ENCODE measurements at places on chromosomes 5 and 9.

DNA sequence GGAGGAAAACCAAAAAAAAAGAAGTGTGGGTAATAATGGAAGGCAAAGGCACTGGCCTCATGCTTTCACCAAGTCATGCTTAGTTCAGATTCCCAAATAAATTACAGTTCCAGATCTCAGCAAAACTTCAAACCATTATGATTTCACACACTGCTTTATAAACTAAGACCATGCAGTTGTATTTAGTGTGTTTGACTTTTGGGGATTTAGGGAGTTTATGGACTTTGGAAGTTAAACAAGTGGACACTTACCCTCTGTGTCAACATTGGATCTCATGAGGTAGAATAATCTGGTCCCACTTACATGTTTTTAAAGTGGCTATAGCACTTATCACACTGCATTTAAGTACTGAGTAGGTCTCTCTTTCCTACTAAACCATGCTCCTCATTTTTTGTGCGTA lies 3.7 kb downstream of the DNAJC25 start:
- DNase-seq: no peak

GRCh38 chr9:130549093-130549735 lies 30.2 kb upstream of the FUBP3 start:
- DNase-seq: no peak

DNA sequence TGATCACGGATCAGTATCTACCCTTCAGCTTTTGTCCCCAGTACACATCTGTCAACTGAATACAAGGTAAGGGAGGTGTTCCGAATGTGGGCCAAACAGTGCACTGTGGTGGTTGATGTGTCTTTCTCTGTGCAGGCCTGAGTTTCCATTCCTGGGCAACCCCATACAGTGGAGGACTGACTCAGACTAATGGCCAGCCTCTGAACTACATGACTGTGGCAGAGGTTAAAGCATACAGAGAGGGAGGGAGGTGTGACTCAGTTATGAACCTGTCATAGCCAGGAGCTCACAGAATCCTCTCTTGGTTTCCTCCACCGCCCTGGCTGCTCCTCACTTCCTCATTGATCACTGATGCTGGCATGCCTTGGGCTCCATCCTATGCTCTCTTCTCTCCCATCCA lies 136.4 kb upstream of the TAS2R1 start:
- DNase-seq: no peak

- DNase-seq: no peak
These were observed 71.0 kb downstream of the FER start for GRCh38 chr5:108818613-108819272.

DNA sequence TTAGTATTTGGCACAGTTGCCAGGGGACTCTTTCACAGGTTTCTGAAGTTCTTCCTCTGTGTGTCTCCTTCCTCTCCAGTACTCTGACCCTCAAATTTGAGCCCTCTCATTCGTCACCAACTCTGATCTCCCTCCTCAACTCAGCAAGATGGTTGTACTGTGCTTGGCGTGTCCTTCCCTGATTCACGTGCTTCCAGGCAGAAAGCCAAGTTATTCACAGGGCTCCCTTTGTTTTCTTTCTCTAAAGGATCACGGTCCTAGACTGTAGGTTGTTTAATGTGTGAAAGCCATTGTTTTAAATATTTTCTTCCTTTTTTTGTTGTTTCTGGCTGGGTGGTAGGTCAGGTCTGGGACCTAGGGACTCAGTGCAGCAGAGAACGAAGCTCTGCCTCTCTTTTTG lies 142.9 kb downstream of the DMAC1 start:
- DNase-seq: no peak

GRCh38 chr5:167478188-167478587 lies 813.3 kb upstream of the WWC1 start:
- DNase-seq: no peak

- DNase-seq: no peak
These were observed 720.2 kb upstream of the TYRP1 start for GRCh38 chr9:11973011-11973410.

DNA sequence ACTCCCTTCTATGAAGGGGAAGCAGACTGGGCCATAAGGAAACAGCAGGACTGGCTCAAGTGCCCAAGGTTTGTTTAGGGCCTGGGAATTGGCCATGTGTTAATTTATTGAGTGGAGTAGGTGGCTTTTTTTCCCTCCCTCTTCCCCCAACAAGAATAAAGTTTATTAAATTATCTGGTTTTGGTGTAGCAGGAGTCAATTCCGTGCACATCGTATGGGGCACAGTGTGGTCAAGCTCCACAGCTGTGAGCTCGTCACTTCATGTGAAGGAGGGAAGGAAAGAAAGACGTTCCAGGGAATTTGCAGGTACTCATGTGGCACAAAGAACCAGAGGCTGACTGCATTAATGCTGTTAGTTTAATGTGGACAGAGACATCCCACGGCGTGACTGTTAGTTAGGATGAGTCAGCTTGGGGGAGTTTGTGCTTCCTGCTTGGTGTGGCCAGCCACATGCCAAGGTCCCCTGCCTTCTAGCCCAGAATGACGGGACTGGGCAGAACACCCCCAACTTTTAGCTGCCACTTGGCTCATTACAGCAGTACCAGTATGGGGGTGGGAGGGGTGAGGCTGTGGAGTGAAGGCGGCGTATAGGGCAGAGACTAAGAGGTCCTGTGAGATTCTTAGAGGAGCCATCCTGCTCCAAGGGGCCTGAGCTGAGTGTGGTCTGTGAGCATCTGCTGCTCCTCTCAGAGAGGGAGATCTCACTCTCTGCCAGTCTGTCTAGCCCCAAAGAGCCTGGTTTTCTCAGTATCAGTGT lies 33.2 kb downstream of the CSF1R start:
- DNase-seq: no peak

DNA sequence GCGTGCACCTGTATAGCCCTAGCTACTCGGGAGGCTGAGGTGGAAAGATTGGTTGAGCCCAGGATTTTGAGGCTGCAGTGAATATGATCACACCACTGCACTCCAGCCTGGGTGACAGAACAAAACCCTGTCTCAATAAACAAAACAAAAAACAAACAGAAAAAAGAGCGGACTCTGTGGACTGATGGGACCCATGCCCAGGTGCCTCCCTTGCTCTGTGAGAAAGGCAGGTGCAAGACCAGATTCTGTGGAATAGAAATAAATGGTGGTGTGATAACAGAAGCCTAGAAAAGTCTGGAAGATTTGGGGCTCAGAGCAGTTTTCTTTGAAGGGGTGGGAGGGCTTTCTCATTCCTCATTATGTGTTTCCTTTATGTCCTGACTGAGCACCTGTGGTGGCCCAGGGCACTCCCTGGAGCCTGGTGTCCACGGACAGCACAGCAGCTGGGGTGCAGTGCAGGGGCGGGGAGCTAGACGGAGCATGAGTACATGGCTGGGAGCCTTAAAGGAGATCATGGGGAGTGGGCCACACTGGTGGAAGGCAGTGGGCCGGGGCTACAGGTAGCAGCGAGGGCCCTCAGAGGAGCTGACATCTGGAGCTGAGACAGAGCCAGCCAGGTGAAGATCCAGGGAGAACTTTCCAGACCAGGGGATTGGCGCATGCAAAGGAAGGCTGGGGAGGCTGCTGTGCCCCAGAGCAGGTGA lies 15.4 kb upstream of the CEL start:
- no peak for DNase-seq

- no peak for DNase-seq
These were observed 104.6 kb upstream of the SARDH start for GRCh38 chr9:133842721-133843227.

GRCh38 chr9:33628865-33629410 lies 104.9 kb downstream of the ANKRD18B start:
- DNase-seq: no peak

DNA sequence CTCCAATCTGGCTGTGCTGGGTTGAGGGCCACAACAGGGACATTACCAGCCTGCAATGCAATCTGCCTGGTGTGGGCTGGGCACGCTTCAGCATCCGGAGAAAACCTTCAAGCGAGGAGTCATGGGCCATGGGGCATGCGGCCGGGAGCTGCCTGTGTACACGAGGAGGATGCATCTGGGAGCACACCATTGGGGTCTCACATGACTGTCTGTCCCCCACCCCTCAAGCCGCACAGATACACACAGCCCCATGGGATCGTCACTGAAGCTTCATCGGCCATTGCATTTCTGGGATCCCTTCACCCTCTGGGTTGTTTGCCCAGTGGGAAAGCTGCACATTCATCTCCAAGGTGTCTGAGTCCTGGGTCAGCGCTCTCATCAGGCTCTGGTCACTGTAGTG lies 9.9 kb downstream of the LCN1 start:
- no peak for DNase-seq

GRCh38 chr9:38026840-38027527 lies 42.0 kb downstream of the SHB start:
- DNase-seq: no peak

- no peak for DNase-seq
These were observed 9.2 kb upstream of the MXD3 start for GRCh38 chr5:177320879-177321278.

DNA sequence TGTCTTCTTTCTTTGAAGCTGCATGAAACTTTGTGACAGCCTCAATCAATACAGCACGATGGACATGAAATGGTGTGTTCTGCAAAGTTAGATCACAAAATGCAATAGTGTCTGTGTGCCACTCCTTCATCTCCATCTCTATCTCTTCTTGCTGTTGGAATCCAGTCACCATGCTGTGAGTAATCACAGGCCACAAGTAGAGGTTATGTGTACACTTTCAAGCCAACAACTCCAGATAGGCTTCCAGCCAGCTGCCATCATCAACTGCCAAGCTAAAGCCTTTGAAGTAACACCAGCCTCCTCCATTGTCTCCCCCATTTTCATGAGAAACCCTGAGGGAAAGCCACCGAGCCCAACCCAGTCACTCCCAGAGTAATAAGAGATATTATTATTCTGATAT lies 360.6 kb downstream of the PTPRD start:
- no peak for DNase-seq

DNA sequence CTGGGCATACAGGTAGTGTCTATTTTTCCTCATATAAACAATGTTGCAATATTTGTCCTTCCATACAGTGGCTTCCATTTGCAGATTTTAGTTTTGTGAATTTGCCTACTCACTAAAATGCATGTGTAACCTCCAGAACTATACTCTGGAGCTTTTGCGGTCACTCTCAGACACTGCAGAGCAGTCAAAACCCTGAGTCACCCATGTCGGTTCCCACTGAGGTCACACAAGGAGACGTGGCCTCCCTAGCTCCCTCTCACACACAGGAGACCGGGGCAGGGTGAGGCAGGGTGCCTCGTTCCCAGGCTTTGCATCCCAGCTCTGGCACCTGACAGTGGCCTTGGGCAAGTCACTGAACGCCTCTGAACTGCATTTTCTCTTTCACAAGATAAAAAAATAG lies 55.5 kb upstream of the ZNF354A start:
- no peak for DNase-seq

- DNase-seq: no peak
These were observed 111.8 kb downstream of the GCNT1 start for GRCh38 chr9:76570826-76571225.

DNA sequence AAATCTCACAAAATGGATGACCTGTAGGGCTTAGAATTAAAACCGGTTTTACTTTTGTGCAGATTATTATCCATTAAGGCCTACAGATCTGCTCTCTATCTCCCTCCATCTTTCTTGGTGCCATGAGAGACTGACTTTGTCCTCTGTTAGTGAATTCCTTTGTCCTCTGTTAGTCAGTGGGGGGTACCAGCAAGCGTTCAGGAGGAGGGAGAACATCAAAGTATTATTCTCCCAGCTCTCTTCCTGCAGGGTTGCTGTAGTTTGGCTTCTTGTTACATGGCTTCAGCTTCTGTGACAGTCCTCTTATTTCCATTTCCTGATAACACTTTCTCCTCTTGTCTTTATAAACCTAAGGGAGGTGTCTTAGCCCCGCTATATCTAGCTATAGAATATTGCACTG lies 850.5 kb upstream of the SEMA6A start:
- no peak for DNase-seq

DNA sequence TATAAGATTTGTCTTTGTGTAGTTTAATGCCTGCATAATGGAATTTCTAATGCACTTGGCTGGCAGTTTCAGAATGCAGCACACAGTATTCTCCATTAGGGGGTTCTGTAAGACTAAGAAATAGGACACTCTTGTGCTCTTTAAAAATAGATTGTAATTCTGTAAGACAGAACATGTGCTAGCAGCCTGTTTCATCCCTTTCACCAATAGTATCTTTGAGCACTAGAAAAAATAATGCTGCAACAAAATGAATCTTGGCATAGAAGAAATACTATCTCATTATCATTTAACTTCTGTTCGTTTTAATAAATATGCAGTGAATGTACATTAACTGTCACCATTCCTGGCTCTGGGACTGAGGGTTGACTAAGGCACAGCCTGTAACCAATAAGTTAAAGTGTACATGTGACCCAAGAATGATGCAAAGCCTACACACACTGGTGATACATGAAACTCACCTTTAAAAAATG lies 23.8 kb upstream of the ZNF622 start:
- peak; percentile 29 for DNase-seq

- DNase-seq: no peak
These were observed 78.3 kb upstream of the TNFSF8 start for GRCh38 chr9:115008536-115009270.

DNA sequence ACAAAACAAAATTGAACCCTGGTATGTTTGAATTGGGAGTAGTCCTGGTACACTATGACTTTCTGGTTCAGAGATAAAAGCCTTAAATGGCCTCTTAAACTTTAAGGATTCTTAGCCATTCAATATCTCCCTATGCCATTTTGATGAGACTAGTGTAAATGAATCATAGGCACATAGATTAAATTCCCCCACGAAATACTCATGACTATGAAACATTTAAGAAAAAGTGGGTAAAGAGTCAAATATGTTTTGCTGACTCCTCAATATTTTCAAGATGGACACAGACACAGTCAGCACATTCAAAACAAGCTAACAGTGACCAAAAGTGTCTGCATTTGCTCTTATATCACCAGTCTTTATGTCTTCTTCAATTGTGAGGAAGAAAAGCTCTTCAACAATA lies 278.3 kb downstream of the PDE4D start:
- no peak for DNase-seq

GRCh38 chr5:53130266-53130665 lies 20.7 kb upstream of the MOCS2 start:
- no peak for DNase-seq

DNA sequence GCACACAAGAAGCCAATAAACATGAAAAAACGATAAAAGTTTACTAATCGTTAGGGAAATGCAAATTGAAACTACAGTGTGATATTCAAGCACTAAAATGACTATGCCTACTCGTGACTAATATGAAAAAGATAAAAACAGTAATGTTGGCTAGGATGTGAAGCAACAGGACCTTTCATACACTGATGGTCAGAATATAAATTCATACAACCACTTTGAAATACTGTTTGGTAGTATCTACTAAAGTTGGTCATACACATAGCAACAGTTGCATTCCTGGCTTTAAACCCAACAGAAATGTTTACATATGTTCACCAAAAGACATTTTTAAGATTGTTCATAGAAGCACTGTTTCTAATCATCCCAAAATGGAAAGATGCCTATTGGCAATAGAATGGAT lies 24.3 kb downstream of the FBXO38 start:
- DNase-seq: no peak

GRCh38 chr9:69382135-69382534 lies 57.1 kb downstream of the ENTREP1 start:
- DNase-seq: no peak
